ENCODE measurements at places on chromosomes 3 and 15.

DNA sequence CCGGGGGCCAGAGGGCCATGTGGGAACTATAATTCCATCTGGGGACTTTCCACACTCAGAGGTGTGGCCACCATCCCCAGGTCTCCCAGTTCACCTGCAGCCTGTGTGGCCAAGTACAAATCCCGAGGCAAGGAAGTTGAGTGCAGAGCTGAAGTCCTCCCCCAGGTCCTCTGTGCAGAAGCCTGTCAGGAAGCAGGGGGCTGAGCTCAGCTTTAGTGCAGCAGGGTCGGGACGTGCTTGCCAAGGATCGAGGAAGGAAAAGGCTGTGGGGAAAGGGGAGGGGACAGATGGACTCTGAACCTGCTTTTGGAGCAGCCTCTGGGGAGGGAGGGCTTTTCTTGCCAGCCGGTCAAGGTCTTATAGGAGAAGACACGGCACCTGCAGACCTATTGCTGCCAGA, 67.7 kb downstream of the CHRNA7 start:
- no peak for DNase-seq

- no peak for DNase-seq
These were observed 629 bp downstream of the RPL24 start for GRCh38 chr3:101685870-101686307.

DNA sequence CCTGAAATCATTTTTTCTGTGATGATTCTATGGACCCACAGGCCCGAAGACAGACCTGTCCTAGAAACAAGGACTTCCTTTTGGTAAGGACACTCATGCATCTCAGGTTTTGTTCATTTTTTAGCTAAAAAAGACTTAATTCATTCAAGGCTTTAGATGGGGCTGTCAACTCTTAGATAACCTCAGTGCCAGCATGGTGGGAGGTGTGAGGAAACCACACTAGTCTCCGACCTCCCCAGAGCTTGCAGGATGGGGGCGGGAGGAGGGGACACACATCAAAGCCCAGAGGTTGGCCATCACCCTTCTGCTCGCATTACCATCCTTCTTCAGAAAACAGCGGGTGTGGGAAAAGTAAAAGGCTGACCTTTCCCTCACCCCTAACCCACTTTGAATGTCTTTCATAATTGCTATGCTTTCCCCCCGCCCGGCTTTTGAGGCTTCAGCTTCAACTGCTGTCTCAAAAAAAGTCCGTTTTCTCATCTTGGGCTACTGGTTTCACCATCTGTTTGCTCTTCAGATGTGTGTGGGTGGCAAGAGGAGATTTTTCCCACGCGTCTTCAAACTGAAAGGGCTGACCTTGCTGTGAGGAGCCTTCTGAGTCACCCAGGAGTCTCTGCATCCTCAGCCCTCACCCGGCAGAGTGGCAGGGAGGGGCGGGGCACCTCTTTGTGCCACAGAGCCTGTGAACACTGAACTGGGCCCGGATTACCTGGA, 27.6 kb upstream of the CXCR6 start:
- DNase-seq = peak; percentile 85

GRCh38 chr3:120156699-120157098, 62.5 kb upstream of the GSK3B start:
- no peak for DNase-seq

DNA sequence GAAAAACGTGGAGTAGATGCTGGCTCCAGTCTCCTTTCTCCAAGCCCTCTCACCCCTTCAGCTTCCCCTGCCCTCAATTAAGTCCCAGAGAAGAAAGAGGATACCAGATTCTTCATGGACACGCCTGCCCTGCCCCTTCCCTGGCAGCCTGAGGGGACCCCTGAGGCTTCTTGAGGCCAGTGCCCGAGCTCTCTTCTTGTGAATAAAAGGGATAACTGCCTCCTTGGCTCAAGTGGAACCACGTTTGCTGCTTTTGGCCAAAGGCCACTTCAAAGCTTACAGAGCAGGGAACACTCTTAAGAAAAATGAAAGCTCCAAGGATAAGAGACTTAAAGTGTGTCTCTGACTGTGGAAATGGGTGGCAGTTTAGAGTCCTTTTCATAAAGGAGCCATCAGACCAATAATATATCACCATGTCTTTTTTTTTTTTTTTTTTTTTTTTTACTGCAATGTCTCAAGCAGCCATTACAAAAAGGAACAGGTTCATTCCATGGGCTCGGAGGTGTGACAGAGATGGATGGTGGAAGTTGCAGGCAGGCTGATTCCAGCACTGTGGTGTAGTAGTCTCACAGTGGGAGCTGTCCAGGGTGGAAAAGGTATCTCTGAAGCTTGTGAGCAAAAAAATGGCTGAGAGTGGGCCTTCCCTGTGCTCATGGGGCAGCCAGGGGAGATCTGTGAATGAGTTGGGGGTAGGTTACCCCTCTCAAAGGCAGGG, 108.8 kb downstream of the SEMA5B start:
- DNase-seq = no peak

DNA sequence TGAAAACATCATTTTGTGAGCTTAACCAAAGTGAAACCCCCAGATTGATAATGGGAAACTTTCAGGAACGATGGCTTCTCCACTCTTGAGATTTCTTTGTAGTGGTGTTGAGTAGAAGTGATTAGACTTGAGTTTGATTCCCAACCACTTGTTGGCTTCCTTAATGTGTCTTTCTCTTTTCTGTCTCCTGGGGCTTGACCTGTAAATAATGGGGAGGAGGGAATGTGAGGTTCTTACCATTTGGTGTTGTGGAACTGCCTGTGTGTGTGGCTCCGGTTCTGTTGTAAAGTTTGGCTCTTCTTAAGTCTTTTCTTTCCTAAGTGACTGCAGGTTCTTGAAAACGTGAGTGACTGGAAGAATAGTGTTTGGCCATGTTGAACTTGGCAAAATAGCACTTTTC, 2.7 kb downstream of the CDV3 start:
- no peak for DNase-seq

GRCh38 chr15:40343512-40343911, 2.8 kb upstream of the CCDC9B start:
- DNase-seq = no peak

DNA sequence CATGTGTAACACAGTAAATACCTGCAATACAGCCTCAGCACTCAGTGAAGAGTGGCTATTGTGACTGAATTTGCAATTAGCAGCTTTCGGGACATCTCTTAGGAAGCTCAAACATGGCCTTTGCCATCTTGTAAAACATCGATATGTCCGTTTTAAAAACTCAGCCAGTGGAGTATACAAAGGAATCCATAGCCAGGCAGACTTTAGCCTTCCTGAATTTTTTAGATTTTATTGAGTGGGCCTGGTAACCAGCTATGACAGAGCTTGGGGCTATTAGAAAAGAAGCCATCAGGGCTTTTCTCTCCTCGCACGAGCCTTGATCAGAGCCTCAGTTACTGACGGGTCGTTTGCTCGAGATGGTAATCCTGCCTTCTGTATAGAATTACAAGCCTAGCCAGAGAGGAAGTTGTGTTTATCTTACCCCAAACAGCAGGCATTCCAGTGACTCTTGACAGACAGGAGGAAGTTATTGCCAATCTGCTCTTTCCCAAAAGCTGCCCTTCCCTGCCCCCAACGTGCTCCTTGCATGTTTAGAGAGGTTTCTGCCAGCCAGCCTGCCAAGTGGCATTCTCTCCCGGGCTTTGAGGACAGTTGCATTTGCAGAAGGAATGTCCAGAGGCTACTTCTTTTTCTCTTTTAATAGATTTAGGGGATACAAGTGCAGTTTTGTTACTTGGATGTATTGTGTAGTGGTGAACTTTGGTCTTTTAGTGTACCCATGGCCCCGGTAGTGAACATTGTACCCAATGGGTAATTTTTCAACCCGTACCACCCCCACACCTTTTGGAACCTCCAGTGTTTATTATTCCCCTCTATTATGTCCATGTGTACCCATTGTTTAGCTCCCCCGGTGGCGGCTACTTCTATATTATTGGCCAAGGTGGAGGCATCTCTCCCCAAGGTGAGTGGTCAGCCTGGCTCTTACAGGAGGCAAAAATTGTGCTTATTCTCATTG, 40.6 kb downstream of the ITPR1 start:
- DNase-seq = no peak
